ENCODE measurements at places on chromosomes 7 and 10. TPM values are rescaled to one million over a fixed set of nuclear protein-coding genes. Genes with fewer than 3 reads are reported as not detected.

TMEM139 gene
- total RNA-seq, result 1.1 TPM

PRSS2 gene
- total RNA-seq, result not detected

AGR3 gene
- total RNA-seq, result not detected

GSTO2 gene
- total RNA-seq, result 1.4 TPM

CYP3A4 gene
- total RNA-seq, result not detected
